Activated CD8-positive, alpha-beta memory T cell treated with anti-CD3 and anti-CD28 coated beads for 24 hours (primary cell): ENCODE measurements at places on chromosomes 3 and 15.

GRCh38 chr15:64017591-64018163 is 28.6 kb downstream of the DAPK2 start:
- DNase-seq = no peak

- DNase-seq = no peak
Observed at GRCh38 chr3:53084310-53085001, 38.6 kb upstream of the SFMBT1 start.

DNA sequence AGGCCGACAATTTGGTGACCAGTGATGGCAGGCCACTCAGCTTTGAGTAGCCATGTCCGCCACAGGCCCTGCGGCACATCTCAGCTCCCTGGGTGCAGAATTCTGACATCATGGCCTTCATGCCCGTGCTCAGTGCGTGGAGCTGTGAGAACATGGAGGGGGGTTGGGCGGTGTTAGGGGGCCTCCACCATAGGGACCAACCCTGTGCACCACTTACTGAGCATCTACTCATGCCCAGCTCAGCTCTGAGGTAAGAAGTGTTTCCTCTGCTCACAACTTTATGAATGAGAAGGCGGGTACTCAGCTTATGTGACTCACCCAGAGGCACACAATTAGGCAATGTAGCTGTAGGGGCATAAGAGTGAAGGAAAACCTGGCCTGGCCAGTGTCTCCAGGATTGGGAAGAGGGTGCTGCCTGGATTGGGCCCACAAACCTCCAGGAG is 10.5 kb downstream of the ACOX2 start:
- no peak for DNase-seq

GRCh38 chr3:139893963-139894642 is 40.9 kb upstream of the CLSTN2 start:
- DNase-seq = no peak

DNA sequence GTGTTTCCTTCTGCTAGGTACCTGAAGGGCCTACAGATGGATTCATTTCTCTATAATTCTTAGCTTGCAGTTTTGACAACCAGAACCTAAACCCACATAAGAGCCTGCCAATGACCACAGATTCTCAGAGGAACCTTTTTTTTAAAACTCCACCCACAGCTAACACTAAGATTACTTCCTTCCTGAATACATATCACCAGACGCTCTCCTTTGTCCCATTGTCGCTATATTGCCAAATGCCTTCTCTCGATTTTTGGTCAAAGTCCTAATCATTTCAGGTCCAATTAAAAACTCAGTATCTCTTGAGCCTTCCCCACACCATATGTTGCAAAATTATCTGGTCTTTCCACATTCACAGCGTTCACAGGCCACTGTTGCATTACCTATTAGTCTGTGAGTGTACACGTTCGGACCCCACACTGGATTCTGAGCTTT is 12.4 kb downstream of the ZNF710 start:
- DNase-seq = no peak

DNA sequence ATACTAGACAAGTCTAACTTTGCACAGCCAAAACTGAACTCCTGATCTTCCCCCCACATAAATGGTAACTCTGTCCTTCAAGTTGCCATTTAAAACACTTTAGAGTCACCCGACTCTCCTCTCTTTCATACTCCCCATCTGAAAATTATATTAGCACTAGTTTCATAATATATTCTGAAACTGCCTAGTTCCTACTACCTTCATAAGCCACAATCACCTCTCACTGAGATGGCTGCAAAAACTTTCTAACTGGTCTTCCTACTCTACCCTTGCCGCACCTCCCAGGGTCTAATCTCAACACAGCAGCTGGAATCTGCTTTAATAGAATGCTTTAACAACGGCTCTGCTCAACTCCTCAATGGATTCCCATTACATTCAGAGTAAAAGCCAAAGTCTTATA is 55.0 kb downstream of the GLB1 start:
- no peak for DNase-seq

DNA sequence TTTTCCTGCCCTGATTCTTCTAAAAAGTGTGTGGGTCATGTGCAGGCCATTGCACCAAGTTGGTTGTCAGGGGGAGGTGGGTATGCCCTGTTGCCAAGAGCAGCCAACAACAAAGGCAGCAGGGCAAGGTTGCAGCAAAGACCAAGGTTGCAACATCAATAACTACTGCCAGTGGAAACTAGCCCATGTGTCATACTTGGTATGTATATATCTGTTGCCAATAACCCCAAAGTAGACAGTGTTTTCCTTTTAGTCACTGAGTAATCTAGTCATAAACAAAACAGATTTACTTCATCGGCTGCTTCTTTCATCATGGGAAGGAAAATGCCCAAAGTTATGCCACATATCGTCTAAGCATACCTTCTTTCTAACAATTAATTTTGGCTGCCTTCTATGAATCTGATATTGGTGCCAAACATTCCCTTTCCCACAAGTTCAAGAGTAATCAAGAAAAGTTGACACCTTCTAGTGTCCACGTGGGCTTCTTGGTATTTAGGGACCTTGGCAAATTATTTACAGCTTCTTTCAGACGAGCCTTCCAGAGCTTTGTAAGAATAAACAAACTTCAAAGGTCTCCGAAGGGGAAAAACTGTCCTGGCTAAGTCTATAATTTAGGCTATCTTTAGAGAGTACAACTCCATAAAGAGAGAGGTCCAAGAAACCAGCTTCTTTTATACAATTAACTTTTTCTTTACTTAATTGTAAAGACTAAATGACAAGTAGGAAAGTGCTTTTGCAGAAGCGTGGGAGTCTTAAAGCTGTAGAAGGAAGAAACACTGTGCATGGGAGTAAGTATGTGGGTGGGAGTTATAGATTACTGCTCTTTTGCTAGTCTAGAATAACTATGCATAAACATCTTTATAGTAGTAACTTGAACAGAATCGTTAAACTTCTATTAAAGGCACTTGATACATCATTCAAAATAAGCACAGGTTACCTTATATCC is 10.0 kb upstream of the MBNL1 start:
- no peak for DNase-seq

- peak; percentile 59 for DNase-seq
Observed at GRCh38 chr15:69744391-69745162, 292.0 kb downstream of the RPLP1 start.

- no peak for DNase-seq
Observed at GRCh38 chr3:143267989-143268388, 148.4 kb downstream of the CHST2 start.
